ENCODE measurements at places on chromosomes 11 and 22.

DNA sequence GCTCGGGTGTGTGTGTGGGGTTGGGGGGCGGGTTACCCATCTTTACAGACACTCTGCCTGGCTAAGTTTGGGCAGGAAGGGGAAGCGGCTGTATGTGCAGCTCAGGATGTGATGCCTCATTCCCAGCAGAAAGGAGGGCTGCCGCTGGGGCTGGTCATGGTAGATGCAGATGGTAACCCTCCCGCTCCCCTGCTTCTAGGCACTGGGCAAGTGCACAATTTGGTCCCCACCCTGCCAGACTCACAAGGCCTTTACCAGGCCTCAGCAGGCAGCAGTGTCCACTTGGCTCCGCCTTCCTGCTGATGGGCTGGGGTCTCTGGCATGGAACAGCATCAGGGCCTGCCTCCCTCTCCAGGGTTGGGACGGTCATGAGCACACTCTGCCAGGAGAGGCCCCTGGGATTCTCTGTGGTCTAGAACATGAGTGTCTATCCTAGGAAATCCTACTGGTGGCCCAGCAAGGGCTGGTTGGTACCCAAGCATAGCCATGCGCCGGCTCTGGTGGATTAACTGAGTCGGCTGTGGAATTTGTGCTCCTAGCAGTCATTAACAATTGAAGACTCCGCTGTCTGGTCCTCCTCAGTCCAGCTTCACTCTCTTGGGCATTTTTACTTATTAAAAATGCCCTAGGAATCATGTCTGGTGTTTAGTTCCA lies 4.2 kb downstream of the LMO1 start:
- DNase-seq: no peak

GRCh38 chr11:131228378-131228777 lies 142.0 kb upstream of the NTM start:
- DNase-seq: no peak

- DNase-seq: no peak
Observed at GRCh38 chr22:49295465-49295743, 532.3 kb downstream of the BRD1 start.

DNA sequence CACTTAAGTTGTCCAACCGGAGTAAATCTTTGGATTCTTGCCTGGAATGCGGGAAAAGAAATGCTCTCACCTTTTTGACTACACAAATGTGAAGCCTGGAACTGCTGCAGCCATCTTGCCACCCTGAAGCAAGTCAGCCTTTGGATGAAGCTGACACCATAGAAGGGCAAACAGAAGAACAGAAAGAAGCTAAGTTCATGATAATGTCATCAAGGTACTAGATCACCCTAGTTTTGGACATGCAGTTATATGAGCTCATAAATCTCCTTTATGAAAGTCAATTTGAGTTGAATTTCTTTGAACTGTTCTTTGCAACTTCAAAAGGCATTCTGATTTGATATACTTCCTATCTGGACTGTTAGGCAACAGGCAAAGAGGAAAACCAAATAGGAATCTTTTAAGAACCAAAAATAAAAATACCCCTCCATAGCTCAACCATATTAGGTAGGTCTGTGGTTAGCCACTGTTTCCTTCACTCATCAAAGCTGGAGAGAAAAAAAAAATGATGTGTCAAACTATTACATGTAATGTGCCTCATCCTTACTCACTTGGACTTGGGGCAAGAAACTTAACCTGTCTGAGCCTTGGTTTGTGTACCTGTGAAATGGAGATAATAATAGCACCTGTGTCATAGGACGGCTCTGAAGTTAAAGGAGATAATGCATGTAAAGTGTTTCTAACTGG lies 91.9 kb downstream of the WT1 start:
- DNase-seq: no peak

GRCh38 chr11:66701432-66702240 lies 23.9 kb upstream of the RBM4B start:
- no peak for DNase-seq

DNA sequence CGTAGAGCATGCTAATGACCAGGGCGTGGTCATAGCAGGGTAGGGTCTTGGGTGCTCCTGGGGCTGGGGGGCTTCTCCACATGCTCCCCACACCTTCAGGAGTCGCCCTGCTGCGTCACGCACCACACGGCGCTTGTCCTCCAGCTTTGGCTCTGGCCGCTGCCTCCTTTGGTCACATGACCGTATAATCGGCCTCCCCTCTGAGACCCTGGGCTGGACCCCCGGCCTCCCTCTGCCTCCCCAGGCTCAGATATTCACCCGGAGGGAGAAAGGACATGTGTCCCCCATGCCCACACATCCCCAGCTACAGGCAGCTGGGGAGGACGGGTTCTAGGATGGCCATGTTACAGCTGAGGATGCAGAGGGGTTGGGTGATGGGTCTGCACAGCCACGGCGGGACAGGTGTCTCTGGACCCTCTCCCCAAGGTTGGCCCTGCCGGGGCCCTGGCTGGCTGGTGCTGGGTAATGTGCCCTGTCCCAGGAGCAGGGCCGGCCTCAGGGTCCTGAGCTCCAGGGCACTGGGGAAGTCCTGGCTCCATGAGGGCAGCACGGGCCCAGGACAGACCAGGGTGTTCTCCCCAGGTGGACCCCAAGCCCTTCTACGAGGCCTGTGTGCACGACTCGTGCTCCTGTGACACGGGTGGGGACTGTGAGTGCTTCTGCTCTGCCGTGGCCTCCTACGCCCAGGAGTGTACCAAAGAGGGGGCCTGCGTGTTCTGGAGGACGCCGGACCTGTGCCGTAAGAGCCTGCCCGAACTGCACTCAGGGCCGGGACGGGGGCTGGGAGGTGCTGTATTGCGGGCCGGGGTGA lies 14.5 kb downstream of the MUC2 start:
- DNase-seq: no peak

DNA sequence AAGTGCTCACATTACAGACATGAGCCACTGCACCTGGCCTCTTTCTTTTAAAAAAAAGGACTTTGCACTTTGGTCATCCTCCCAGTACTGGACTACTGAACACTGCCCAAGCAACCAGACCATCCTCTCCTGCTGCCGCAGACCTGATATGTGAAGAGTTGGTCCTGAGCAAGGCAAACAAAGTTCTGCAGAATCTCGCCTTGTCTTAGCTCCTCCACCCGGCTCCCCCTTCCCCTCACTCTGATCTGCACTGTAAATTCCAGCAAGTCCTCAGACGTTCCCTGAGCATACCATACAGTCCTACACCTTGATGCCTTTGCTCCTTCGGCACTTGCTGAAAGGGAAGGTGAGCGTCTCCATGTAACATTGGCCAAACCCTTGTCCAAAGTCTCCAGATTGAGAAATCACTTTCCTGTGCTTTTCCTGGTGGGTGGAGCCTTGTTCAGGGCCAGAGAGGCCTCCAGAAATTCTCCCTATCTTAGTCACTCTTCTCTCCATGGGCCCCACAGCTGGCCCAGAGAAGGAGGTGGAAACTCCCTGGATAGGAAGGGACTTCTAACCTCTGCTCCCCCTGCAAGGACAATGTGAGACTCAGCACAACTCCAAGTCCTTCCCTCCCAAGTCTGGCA lies 47.0 kb upstream of the TIMP3 start:
- DNase-seq: no peak

DNA sequence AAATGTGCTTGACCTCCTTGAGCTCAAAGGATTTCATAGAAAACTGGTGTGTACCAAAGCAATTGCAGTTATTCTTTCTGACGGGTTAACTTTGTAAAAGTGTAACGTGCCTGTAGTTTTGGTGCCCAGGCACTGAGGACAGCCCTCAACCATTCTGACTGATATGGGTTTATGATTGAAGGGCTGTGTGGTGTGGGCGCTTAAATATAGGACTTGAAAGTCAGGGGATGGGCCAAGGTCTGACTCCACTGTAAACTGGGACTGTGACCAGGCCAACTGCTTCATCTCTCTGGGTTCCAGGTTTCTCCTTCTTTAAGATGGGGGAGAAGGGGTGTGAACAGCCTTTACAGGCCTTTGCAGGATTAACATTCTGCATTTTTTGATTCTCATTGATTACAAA lies 191.1 kb upstream of the ARHGAP20 start:
- no peak for DNase-seq

- DNase-seq: no peak
Observed at GRCh38 chr11:92460213-92460612, 235.6 kb downstream of the FAT3 start.

- no peak for DNase-seq
Observed at GRCh38 chr11:27084518-27084917, 43.9 kb downstream of the BBOX1 start.

GRCh38 chr22:49186293-49186692 lies 641.4 kb downstream of the BRD1 start:
- DNase-seq: no peak

DNA sequence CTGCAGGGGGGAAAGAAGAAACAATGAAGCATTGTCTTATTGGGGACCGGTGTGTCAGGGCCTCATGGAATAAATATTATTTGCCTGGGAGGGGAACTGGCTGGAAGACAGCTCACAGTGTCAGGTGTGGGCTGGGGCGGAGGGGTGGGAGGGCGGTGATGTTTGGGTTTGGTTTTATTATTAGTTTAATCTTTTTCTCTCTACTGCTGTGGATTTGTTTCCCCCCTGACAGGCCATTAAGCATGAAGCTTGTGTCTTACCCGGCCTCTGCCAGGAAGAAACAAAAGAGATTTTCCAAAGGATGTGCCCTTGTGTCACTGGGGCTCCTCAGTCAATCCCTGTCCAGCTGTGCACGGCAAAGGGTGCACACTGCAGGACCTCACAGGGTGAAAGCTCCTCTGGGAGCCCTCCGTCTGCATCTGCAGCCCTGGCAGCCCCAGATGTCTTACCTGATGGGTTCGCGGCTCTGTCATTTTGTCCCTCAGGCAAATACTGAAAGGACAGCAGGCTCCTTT lies 203.1 kb upstream of the TMEM45B start:
- DNase-seq: no peak

DNA sequence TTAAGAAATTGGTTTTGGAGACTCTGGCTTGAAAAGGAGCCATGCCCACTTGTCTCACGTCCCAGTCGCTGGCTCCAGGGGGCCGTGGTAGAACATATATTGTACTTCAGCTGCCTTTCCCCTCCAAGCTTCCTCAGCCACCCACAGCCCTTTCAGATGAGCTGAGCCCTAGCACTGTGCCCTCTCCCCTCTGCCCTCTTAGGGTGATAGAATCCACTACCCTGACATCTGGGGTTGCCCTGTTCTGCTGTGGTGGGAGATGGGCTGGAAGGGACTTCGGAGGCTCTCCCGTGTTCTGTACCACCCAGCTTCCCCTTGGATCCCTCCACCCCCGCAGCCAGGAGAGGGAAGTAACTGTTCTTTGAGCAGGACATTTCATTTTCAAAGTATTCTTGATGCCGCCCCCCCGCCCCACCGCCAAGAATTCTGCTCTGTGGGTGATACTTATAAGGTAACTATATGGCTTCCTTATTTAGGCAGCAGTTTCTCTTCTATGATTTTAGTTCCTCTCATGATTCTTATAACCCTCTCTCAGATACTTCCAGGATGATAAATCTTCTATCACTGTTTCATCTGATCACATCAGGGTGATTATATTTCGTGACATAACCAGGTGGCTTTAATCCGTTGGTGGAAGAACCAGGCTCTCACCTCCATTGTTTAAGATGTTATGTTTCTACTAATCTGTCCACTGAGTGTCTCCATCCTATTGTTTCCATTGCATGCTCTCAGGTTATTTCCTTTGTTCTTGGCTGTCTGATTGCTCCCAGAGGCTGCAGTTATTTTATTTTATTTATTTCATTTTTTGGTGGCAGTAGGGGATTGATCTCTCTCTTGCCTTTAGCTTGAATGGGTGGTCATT lies 24.1 kb downstream of the ZBTB16 start:
- DNase-seq: no peak

- no peak for DNase-seq
Observed at GRCh38 chr11:119317592-119318239, 786 bp upstream of the MCAM start.

DNA sequence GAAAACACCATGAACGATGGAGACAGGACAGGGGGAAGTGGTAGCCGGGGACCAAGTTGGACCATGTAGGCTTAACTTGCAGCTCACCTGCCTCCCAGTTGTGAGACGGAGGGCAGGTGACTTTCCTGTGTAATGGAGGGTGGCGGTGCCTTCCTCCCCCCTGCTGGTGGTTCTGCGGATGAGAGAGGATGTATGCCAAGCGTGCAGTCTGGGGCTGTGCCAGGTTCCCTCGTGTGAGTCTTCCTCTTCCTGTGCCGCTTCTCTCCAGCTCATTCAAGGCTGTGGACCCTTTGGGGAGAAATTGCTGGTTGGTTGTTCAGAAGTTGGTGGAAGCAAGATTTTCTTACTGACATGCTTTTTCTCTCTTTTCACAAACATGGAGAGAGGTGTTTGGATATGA lies 35.1 kb downstream of the MPPED1 start:
- DNase-seq: no peak

DNA sequence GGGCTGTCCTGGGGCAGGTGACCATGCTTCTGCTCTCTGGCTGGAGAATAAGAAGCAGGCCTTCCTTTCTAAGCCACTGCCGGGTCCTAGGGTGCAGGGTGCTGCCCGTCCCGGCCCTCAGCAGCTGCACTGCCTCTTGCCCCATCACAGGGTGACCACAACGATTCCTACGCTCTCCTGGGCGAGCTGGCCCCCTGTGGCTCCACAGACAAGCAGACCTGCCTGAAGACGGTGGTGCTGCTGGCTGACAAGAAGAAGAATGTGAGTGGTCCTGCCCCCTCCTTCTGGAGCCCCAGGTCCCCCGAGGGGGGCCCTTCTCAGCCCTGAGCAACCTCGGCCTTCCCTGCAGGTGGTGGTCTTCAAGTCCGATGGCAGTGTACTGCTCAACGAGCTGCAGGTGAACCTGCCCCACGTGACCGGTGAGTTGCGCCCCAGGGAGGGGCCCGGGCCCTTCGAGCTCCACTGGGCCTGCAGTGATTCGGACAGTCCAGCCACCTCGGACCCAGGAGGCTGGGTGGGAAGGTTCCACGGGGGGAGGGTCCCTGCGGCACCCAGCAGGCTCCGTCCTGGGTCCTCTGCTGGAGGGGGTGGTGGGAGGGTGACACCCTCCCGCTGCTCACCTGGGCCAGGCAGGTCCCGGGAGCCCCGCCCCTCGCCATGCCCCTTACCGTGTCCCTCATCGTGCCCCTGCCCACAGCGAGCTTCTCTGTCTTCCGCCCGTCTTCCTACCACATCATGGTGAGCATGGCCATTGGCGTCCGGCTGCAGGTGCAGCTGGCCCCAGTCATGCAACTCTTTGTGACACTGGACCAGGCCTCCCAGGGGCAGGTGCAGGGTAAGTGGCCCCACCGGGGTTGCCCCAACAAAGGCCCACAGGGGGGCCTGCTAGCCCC lies 8.3 kb downstream of the MUC2 start:
- no peak for DNase-seq

GRCh38 chr11:79060081-79060953 lies 380.5 kb downstream of the TENM4 start:
- DNase-seq: no peak

- no peak for DNase-seq
Observed at GRCh38 chr22:28172892-28173670, 254.0 kb upstream of the PITPNB start.

DNA sequence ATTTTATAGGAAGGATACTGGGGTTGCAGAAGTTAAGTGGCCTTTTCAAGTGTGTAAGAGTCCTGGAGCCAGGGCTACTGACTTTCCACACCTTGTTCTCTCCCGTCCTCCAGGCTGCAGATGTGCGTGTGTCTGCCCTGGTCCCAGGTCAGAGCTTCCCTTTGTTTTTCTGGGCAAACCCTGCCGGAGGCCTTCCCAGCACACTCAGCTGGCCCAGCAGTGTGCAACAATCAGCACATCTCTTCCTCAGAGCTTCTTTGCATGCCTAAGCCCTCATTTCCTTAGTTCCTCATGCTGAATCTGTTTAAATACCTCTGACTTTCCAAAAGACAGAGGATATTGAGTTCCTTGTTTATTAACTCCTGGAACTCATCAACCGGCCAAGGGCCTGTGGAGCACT lies 80.6 kb downstream of the KCNJ1 start:
- DNase-seq: no peak

- DNase-seq: no peak
Observed at GRCh38 chr11:123694551-123694950, 40.1 kb upstream of the SCN3B start.

Data from CD4-positive, alpha-beta T cell treated with Interleukin-15 for 4 hours (primary cell).